NCI-H2081 treated with DMSO at 0.1 percent for 48 hours (cell line): ENCODE measurements at places on chromosomes 7 and 10.

GRCh38 chr10:8350250-8350967 lies 295.9 kb downstream of the GATA3 start:
- no peak for DNase-seq

DNA sequence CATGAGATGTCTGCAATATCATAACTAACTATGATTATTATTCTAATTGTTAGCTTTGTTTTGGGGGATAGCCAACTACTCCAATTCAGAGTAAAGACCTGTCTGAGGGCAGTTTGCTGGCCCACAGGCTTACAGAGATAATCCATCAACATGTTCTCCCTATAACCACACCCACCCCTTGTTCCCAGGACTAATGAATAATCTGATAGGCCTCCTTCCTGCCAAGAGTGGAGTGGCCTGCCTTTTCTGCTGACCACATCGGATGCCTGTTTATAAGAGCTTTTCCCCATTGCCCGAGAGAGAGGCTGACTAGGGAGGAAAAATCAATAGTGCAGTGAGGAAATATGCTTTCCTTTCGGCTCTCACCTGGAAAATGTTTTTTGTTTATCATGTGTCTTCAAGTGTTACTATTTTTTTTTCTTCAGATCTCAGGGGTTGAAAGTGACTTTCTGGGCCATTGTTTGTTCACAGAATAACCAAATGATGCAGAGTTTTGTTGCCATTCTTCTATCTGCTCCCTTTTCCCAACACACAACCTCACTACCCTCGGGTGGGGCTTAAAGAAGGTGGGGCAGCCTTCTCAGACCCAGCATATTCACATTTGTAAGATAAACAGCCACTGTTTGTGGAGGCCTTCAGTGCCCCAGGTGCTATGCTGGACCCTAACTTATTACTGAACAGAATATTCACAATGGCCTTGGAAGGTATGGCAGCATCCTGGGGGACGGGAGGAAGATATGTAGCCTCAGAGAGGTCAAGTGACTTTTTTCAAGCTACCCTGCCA lies 38.4 kb downstream of the PLPP4 start:
- DNase-seq, result no peak

- no peak for DNase-seq
Observed at GRCh38 chr10:69346776-69347175, 68.5 kb downstream of the HK1 start.

DNA sequence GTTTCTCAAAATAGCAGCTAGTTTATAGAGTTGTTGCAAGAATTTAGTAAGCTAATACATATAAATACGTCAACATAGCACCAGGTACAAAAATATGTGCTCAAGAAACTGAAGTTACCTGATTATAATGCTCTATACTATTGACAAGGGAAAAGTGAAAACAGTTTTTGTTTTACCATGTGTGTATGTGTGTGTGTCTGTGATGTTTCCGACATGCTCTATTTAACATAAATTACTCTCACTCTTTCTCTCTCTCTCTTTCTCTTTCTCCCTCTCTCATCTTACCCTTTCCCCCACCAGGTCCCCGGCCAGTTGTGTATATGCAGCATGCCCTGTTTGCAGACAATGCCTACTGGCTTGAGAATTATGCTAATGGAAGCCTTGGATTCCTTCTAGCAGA lies 4.3 kb downstream of the LIPN start:
- DNase-seq, result no peak

DNA sequence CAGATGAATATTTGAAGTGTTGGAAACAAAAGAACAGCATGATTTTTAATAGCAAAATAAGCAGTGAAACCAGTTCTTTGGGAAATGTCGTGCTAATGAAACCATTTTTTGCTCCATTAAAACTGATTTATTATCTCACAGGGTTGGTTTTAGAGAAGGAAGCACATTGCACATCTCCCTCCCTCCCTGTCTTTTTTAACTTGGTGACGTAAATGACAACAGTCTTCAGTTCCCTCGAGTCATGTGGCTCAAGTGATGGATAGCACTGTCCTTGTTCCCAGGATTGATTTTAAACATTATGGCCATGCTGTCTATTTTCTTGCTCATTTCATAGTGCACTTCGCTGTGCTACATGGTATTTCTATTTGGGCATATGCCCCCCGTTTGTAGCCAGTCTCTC lies 105.9 kb downstream of the DOCK1 start:
- DNase-seq, result no peak

DNA sequence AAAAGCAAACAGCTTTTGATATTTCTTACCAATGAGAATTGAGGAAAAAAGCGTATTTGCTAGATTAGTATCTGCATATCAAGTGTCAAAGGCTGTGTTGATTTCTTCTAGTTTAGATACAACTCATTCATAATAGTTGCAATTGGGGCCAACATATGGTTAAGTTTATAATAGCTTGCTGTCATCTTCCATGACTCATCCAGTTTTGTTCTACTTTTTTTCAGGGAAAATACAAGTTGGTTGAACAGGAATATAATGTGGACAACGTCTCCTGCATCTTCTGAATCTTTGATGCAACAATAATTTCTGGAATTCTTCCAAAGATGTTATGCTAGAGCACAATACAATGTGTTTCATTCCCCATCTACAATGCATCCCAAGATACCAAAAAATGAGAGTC lies 182.0 kb downstream of the THSD7A start:
- no peak for DNase-seq

DNA sequence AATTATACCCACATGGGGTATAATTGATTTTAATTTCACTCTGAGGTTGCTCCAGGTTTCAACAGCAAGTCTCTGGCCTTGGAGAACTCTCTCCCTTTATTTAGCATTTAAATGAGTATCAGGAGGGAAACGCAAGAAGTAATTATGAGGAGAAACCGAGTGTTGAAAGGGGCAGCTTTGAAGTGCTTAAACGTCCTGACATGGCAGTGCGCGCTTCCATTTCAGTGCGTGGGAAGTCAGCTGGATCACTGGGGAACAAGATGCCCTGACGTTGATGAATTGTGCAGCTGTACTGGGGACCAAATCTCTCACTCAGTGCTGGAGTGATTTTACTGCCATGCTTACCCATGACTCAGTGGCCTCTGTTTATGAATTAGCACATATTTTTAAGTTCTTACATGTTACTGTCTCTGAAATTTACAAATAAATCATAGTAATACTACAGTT lies 106.0 kb upstream of the PRR15 start:
- DNase-seq, result no peak

DNA sequence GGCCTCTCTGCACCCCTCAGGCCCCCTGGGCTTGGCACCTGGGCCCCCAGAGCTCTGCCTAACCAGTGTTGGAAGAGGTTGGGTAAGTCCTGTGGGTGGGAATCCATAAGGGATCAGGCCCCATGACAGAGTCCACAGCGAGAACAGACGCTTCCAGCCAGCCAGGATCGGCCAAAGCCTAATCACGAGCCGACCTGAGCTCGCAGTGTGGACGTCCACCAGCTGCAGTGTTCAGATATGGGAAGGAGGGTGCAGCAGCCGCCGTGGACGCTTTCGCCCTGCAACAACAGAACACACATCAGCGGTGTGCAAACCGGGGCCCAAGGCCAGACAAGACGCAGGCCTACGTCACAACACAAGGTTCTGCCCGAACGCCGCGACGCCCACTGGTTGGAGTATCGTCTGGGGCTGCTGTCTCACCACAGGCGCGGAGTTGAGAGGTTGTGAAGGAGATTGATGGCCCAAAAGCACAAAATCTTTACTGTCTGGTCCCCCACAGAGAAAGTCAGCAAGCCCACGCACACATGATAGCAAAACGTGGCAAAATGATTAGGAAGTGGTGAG lies 102.1 kb downstream of the FOXL3 start:
- no peak for DNase-seq

DNA sequence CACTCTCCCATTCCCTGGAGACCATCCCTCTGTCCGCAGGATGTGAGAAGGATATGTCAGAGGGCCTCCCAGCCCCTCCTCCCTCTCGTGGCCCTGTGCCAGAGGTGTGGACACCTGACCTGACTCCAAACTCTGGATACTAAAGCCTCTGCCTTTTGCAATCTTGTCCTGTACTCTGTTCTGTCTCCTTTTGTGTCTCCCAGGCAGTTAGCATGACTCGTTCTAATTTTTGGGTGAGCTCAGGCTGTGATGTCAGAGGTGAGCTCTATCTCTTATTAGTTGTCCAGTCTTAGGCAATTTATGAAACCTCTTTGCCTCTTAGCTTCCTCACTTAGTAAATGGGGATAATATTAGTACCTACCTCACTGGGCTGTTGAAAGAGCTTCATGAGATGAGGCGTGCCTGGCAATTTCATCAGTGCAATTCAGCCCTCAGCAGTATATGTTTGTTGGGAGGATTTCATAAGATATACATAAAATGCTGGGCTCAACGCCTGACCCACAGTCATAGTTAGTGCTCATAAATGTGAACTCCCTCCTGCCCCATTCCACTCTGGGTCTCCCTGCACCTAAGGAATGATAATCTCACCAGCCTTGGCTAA lies 10.9 kb downstream of the MARVELD1 start:
- DNase-seq, result no peak

DNA sequence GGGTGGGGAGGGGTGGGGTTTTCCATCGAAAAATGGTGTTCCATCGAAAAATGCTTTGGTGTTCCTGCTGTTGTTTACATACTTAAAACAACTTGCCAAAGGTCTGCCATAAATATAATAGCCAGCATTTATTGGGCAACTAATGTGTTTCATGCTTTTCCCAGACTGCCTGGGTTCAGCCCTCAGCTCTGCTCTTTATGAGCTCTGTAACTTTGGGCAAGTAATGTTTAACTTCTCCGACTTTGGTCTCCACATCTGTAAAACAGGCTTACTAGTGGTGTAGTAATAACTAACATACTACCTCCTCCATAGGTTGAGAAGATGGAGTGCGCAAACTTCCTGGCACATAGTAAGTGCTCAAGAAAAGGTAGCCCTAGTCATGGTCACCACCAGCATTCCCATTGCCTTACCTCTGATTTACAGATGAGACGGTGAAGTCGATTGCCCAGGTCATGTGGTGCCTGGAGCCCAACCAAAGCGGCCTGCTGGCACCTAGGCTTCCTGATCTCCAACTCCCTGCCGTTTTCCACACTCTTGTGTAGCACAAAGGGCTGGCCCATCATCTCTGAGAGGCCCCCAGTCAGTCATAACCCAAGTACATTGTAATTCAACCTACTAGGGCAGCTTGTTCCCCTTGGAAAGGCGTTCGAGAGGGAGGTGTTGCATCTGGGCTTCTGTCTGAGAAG lies 8.9 kb downstream of the ZMIZ1 start:
- DNase-seq, result no peak

GRCh38 chr10:92527716-92528115 lies 46.2 kb downstream of the IDE start:
- no peak for DNase-seq

GRCh38 chr7:83365746-83366145 lies 203.1 kb upstream of the PCLO start:
- DNase-seq, result no peak

GRCh38 chr7:4742051-4742573 lies 33.3 kb upstream of the AP5Z1 start:
- no peak for DNase-seq

- no peak for DNase-seq
Observed at GRCh38 chr10:62099299-62099698, 169.3 kb downstream of the RTKN2 start.

GRCh38 chr7:123231021-123232000 lies 31.5 kb upstream of the SLC13A1 start:
- DNase-seq, result no peak

GRCh38 chr10:97924678-97925077 lies 75.0 kb downstream of the GOLGA7B start:
- DNase-seq, result no peak

DNA sequence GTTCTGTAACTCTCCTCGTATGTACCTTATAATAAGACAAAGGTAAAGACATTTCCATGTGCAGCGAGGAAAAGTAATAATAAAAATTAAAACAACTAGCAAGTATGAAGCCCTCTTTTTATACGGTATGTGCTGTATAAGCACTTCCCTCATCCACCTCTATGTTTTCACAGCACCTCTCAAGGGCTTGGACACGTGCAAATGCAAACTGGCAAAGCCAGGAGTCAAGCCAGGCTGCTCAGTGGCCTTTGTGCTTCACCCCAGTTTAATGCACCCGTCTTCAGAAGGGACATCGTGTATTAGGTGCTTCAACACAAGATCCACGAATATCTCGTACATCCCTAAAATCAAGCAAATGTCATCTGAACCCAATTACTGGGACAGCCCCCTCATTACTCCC lies 1.3 kb upstream of the DGKI start:
- DNase-seq, result no peak

DNA sequence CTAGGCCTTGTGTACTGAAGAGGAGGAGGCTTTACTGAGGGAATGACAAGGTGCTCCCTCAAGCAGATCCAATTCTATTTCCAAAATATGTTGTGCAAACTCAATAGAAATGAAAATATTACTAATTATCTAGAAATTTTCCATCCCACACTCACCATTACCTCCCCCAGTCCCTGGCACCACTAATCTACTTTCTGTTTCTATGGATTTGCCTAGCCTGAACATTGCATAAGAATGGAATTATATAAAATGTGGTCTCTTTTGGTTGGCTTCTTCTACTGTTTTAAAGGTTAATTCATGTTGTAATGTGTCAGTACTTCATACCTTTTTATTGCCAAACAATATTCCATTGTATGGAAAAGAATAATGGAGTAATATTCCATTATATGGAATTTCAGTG lies 18.7 kb upstream of the NUB1 start:
- no peak for DNase-seq

- peak; percentile 65 for DNase-seq
Observed at GRCh38 chr7:65872776-65873581, at the start of gene VKORC1L1. VKORC1L1 (plus strand) TSS chr7:65873074; CDS start chr7:65873372, 298 bp downstream.

GRCh38 chr7:94633014-94633341 lies 23.0 kb downstream of the SGCE start:
- DNase-seq, result no peak

- no peak for DNase-seq
Observed at GRCh38 chr7:28348636-28349035, 63.7 kb upstream of the CREB5 start.

DNA sequence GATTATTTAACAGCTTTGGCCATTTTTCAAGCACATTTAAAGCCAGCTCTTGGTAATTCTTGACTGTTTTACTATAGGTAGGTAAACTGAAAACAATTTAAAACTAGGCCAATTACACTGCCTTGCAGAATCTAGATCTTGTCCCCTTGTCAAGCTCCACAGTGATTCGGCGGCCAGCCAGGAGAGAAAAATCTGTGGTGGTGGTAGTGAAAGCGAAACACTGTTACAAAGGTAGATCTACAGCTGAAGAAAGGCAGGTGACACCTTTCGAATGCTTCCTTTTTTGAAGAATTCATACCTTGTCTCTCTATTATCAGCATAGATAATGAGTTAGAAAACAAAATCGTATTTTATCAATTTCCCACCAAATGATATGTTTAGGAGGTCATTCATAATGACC lies 218.3 kb downstream of the POU6F2 start:
- no peak for DNase-seq

GRCh38 chr7:97357459-97357858 lies 240.0 kb downstream of the SDHAF3 start:
- DNase-seq, result no peak

GRCh38 chr7:127485482-127485881 lies 93.0 kb upstream of the ZNF800 start:
- DNase-seq, result no peak

DNA sequence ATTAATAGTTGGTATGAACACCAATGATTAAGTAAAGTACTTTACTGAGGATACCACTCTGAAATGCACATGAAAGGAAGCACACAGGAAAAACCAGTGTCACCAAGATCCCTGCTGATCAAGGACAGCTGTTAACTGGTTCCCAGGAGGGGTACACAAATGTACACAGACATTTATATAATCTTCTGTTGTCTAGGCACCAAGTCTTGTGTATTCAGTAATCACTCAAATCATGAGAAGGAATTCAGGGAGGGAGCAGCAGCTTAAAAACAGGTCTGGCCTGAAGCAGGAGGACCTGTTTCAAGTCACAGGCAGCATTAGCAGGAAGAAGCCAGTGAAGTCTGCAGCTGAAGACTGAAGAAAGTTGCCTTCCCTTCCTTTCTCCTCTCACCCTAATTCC lies 18.7 kb downstream of the MPP7 start:
- DNase-seq, result no peak
